Stimulated activated CD8-positive, alpha-beta memory T cell treated with anti-CD3 and anti-CD28 coated beads, Interleukin-4, amount 100 ng/mL, for 48 hours (primary cell): ENCODE measurements at places on chromosomes 5 and 9.

DNA sequence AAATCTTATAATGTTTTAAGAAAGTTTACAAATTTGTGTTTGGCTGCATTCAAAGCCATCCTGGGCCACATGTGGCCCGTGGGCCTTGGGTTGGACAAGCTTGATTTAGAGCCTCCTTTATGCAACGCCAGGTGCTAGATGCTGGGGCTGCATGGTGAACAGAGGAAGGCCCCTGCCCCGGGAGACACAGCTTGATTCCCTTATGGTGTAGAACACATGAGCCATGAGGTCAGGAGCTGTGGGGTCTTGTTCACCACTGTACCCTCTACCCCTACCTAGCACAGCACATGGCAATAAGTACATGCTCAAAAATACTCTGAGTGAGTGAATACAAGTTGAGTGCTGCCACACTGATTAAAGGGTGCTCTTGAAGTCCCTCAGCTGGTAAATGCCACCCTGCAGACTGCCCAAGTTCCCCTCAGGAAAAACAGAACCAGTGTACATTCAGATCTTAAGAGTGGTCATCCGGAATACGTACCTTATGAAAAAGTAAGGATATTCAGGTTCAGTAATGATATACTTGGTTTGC lies 71.9 kb downstream of the ARRDC3 start:
- DNase-seq, result no peak

DNA sequence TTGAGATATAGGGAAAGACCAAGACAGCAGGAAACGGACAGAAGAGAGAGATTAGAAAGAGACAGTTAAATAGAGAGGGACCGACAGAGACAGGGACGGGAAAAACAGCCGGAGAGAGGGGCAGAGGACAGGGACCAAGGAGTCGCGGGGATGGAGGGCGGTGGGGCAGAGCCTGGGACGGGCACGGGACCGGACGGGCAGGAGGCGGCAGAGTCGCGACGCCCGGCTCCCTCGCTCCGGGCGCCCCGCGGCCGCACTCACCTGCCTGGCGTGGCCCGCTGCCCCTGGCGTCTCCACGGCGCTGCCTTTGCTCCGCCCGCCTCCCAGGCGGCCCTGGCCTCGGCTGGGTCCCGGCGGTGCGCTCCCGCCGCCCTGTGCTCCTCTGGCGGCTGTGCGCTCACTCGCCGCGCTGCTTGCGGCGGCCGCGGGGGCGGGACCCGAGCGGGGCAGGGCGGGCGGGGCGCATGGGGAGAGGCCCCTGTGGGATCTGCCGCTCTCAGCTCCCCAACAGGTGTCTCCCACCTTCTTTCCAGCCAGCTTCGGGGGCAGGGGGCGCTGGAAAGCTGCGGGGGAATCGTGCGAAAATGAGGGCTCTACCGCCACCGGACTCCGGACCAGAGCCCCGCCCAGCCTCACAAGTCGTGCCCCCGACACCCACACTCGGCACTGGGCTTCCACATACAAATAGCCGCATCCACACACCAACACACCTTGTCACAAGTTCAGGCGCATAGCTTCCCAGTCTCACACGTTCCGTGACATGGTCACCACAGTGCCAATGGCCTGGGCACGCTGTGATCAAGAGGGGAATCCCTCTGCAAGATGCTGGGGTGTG lies at the start of gene ARID3C:
ARID3C (minus strand) TSS at position 411 of the 835 bp plus-strand sequence. CDS start 1,052 bp downstream, outside the sequence.
- peak; percentile 55 for DNase-seq

DNA sequence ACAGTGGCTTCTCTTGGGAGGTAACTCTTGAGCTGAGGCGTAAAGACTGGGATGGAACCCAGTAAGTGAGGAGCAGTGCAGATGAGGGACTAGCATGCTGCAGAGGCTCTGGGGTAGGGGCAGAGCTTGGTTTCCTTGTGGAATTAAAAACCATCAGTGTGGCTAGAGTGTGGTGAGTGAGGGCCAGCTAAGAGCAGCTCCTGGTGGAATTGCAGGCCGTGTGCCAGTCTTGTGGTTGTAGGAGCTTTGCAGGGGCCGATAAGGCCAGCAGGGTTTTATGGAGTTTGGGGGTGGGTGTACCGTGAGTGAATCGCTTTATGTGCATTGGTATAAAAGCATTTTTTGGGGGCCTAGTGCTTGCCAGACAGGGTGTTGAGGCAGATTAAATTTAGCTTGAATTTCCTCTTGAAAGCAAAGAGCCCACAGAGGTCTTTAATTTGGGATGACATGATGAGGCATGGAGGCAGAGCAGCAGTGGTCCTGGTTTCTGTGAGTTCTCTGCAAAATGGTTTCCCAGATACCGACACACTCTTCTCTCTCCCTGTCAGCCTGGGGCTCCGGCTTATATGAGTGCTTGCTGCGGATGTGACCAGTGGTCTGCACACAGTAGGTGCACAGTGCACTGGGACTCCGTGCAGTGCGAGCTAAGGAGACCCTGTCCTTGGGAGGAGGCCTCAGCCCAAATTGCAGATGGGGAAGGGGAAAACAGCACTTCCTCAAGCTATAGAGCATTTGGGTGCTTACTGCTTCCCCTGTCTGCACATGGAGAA lies 176.4 kb upstream of the PITX1 start:
- DNase-seq, result no peak

DNA sequence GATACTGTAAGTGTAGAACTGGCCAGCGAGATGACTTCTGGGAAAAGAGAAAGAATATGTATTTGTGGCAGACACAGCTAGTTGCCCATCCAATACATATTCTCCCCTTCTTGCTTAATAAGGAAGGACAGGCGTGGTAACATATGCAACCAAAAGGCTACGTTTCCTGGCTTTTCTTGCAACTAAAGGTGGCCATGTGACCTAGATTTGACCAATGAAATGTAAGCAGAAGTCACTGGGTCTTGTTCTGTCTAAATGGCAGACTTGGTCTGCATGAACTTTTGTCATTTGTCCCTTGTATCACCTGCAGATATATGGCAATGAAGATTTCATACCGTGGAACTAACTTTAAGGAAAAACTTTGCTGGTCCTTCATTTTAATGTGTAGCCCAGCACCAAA lies 183.8 kb downstream of the CDH12 start:
- DNase-seq, result no peak

DNA sequence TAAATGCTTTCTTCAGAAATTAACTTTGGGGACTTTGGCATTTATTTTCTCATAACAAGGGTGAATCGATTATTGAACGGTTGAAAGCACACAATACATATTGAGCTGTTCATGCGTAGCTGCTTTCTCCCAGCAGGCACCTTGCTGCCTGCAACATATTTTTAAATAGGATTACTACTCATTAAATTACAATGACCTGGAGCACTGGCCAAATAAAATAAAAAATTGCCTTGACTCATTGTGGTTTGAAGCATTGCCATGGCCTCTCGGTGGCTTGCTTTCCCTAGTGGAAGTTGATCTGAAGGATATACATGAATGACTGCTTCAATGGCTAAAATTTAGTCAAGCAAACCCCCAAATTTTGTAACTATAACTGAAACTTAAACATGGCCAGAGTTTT lies 181.6 kb upstream of the NUDT12 start:
- no peak for DNase-seq

DNA sequence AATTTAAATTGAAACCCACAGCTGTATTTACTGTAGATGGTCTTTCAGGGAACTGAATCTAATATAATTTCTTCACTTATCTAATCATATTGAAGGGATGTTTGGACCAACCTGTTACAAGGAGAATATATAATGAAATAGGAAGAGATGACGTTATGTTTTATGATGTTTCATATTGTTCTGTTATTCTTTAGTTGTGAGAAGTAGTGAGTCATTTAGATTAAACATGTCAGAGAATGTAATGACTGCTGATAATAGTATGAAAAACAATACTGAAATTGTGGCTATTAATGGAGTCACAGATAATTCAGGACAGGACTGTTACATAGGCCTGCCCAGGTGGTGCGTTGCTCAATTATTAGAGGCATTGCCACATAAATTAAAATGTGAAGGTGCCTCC lies 1993.4 kb downstream of the EFNA5 start:
- DNase-seq, result no peak

DNA sequence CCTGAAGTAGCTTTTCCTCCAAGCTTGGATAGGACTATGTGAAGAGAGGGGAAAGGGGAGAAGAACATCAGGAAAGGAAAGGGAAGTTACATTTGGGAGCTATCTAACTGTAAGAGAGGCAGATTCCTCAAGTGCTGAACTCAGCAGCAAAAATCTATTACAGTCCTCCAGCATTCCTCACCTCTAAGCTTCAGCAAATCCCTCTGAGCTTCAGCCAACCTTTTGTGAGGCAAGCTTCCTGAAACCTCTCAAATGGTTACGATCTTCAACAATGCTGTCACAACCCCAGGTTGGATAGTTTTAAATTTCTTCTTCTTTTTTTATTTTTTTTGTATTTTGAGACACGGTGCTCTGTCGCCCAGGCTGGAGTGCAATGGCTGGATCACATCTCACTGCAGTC lies 2.5 kb upstream of the RNF38 start:
- no peak for DNase-seq

DNA sequence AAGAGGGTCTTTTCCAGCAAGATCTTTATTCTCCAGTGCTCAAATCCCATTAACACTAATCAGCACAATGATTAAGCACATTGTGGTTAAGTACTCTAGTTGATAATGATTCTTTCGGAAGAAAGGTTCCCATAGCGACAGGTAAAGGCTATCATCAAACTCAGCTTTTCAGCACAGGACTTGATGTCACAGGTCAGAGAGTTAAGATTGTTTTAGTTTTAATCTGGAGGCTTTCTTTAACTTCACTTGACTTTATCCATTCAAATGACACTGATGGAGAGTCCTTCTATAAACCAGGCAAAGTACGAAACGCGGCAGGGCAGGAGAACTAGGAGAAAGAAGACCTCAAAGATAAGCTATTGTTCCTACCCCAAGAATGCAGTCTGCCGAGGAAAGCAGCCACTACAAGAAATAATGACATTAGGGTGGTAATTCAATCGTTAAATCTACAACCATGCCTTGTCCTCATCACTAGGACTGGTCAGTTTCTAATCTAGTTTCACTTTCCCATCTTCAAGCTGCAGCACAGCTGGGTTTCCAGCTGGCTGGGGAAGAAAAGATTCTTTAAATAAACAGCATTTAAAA lies 4.6 kb downstream of the NRG2 start:
- DNase-seq, result no peak

- DNase-seq, result no peak
Measured at GRCh38 chr9:126347093-126347492, 20.5 kb downstream of the MVB12B start.

- no peak for DNase-seq
Measured at GRCh38 chr5:145543968-145544367, 291.2 kb downstream of the PRELID2 start.

DNA sequence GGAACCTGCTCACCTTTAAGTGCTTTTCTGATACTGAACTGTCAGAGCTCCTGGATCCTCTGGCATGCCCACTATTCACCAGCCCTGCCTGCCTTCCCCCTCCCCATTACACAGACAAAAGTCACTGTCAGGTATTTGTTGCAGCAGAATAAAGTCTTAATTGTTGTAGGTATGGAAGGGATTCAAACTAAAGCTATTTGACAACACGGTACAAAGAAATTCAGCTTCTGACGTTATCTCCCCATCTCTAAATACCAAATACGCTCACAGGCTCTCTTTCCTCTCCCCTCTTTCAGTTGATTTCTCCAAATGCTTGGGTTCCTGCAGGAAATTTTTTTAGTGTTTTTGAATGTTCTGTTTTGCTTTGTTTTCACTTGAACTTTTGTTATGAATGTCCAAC lies 9.3 kb upstream of the TGFBR1 start:
- no peak for DNase-seq

DNA sequence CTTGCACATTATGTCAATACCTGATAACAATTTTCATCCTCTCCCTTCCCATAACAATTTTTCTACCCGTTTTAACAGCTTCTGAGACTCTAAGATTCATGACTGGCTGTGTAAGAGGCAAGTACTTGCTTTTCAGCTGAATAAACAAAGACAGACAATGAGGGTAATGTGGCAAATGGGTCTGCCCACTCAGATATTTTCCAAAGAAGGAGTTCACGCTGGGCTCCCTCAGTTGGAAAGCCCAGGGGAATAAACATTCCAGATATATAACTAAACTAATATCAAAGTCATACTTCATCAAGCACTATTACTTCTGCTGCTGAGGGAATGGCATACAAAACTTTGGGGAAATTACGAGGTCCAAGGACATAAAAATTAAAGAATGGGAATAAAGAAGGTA lies 24.4 kb downstream of the MEGF9 start:
- DNase-seq, result no peak

- no peak for DNase-seq
Measured at GRCh38 chr5:5156471-5157082, 16.4 kb downstream of the ADAMTS16 start.

- DNase-seq, result no peak
Measured at GRCh38 chr5:149210968-149211490, 60.6 kb upstream of the AFAP1L1 start.
